Astrocyte (in vitro differentiated cells and primary cell): ENCODE measurements at places on chromosomes 6 and 20.

GRCh38 chr6:80133020-80133419, 26.5 kb downstream of the BCKDHB start:
- DNase-seq: peak; percentile 50

GRCh38 chr20:45318948-45319347, 10.8 kb upstream of the MATN4 start:
- DNase-seq: no peak

DNA sequence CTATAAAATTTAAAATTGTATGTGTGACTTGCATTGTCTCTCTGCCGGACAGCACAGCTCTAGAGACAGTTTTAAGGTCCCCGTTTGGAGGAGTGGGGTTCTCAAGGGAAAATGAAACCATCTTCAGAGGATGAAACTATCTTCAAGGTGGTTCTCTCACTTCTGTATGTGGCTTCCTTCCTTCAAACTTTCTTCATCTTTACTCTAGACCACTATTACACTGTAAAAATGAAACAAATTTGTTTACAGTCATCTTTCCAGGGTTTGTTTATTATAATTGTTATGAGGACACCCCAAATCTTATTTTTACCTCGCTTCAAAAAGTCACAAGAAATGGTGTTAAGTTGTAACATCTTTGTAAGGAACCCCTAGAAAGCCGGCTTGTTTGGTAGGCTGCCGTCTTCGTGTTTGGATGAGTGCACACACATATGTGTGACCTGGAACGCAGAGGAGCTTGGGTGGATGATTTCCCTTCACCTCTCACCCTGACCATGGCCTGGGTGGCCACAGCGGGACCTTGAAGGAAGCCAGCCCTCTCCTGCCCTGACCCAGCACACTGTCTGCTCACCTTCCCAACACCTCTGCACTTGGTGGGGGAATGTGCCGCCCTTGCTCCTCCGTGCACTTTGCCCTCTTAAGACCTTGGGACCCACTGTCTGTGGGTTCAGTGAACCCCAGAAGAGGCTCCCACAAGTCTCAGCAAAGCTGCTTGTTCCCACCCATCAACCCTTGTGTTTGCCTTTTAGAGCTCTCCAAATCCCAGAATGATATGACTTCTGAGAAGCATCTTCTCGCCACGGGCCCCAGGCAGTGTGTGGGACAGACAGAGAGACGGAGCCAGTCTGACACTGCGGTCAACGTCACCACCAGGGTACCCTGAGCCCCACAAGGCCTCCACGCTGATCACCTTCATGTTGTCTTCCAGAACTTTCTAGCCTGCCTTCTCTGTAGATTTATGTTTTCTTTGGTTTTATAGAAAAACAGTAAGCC, 67.8 kb downstream of the SYTL3 start:
- no peak for DNase-seq

DNA sequence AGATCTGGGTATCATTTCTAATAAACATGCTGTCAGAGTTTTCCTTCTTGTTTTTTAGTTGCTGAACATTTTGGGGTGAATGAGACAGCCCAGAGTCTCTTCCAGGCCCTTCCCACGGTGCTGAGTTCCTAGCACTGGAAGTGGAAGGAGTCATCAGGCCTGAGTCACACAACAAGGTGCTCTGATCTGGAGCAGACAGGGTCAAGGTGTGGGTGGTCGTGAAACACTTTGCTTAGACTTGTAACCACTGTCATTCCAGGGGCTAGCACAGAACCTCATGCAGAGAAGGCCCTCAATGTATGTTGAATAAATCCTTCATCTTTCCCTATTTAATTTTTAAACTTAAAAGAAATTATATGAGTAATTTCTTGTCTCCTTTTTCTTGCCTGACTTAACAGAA, 60.6 kb downstream of the TXLNB start:
- DNase-seq: peak; percentile 44

GRCh38 chr20:43835944-43836508, 78.6 kb upstream of the TOX2 start:
- no peak for DNase-seq

DNA sequence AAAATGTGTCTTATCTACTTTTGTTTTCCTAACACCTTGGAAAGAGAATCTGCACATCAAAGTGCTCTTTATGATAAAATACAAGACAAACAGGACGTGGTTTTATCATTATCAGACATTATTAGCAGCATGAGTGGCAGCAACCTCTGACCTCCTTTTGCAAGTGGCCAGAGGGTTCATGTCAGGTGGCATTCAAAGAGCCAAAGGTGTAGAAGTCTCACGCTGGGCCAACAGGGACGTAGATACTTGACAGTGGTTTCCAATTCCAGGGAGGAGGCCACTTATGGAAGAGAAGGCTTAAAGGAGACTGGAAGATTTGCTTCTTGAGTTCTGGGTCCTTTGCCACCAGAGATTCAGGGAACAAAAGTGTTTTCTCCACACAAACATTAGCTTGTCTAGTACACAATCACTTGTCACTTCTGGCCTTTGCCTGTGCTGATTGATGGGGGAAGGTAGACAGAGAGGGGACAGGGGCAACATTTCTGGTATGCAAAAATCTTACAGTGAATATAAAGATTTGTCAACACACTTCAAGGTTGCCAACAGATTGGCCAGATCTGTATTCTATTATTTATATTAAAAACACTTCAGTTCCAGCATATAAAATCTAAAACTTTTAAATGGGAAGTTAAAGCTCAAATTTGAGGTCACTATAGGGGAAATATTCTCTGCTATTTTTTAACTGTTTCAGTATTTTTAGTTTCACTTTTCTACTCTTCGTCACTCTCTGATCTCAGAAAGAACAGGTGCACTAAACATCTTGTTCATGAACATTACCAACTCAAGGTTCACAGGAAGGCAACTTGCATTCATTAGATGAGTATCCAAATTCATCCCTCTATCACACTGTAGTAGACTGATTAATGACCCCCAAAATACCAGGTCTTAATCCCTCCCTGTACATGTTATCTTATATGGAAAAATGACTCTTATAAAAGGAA, 52.1 kb upstream of the FBXO30 start:
- no peak for DNase-seq

DNA sequence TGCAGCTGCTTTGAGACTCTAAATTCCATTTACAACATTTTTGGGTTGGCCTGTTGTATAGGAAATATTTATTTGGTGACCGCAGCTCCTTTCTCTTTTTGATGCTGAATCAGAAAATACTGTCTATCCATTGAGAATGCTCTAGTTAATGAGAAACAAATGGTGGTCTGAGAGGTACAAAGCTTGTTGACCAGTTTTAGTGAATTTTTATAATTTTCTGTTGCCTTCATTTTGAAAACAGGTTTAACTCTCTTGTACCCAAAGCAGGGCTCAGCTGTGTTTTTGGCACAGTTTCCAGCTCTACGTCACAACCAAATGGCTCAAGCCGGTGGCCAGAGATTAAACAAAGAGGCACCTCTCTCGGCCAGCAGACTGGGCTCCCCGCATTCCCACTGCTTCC, 113.2 kb downstream of the FNDC1 start:
- DNase-seq: no peak

GRCh38 chr20:14441201-14441600, 103.8 kb upstream of the FLRT3 start:
- DNase-seq: no peak

DNA sequence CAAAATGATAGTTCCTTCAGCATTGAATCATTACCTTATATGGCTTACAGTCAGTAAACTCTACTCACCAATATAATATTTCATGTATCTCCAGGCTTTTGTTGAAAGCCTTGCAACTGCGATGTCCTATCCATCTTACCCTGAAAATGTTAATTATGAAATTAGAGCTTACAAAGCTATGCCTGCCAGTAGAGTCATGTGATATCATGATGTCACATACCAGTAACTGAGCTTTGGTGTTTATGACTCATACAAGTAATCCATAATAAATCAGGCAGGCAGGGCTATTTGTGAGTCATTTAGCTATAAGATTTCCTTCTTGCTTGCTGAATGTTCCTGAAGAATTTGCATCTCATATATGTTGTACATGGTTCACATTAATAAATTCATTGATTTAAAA, 44.9 kb upstream of the FAM83B start:
- DNase-seq: peak; percentile 86

DNA sequence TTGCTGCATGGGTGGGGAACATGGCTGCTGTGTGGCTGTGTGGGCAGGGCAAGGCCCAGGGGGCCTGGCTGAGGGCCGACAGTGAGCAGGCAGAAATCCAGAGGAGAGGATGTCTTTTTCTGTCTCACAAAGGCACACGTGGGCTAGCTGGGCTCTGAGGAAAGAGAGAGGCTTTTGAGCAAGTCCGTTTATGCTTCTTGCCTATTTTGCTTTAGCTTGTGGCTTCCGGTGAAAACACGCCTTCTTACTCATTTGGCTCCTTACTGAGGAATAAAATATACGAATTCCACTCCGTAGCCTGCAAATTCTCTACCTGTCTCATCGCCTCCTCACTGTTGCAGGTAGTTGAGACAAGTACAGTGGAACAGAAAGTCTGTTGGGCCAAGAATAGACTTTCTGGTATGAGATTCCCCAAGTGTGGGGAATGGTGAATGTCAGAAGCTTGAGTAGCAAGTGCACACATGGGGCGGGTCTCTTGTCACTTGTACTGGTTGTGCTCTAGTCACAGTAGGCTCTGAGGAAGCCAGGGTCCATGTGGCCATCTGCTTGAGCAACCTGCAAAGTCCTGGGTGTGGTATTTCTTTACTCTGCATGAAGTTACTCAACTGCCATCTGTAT, 28.4 kb downstream of the WRNIP1 start:
- DNase-seq: peak; percentile 32

DNA sequence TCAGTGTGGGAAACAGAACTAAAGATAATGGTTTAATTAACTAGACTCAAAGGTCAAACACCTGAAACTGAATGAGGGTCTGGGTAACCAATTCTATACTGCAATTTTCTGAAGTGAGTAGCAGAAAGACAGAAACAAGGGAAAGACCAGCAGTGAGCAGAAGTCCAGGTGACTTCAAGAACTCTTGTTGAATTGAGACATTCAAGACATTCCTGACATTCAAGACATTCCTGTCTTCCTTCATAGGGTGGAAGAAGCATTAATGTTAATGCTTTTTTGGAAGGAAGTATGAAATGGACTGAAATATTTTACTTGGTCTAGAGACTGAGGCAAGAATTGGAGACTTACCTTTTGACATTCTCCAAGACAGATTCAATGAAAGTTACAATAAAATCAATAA, 529.9 kb upstream of the MMS22L start:
- DNase-seq: peak; percentile 26

- DNase-seq: peak; percentile 57
Measured at GRCh38 chr6:17429383-17430061, 36.1 kb downstream of the CAP2 start.

GRCh38 chr6:129516005-129516404, 194.0 kb downstream of the ARHGAP18 start:
- DNase-seq: peak; percentile 5

- DNase-seq: peak; percentile 26
Measured at GRCh38 chr6:133512410-133513016, 271.4 kb downstream of the EYA4 start.

DNA sequence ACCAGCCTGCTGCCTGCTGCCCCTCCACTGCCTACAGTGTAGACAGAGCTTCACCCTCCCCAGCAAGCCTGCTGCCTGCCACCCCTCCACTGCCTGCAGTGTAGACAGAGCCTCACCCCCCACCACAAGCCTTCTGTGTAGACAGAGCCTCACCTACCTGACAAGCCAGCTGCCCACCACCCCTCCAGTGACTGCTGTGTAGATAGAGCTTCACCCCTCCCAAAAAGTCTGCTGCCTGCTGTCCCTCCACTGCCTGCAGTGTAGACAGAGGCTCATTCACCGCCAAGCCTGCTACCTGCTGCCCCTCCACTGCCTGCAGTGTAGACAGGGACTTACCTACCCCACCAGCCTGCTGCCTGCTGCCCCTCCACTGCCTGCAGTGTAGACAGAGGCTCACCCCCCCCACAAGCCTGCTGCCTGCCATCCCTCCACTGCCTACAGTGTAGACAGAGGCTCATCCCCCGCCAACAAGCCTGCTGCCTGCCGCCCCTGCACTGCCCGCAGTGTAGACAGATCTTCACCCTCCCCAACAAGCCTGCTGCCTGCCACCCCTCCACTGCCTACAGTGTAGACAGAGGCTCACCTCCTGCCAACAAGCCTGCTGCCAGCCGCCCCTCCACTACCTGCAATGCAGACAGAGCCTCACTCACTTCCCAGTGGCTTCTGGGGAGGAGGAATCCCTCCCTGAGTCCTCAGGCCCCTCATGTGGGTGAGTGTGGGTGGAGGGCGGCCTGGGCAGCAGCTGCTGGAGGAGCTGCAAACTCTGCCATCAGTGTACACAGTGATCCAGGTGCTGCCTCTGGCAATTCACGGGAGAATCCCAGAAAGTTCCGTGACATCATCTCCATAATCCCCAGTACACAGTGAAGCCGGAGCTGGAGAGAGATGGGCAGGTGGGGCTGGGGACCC, 140.9 kb downstream of the DLL1 start:
- DNase-seq: no peak

GRCh38 chr6:111462770-111463391, 20.1 kb downstream of the REV3L start:
- DNase-seq: peak; percentile 77

DNA sequence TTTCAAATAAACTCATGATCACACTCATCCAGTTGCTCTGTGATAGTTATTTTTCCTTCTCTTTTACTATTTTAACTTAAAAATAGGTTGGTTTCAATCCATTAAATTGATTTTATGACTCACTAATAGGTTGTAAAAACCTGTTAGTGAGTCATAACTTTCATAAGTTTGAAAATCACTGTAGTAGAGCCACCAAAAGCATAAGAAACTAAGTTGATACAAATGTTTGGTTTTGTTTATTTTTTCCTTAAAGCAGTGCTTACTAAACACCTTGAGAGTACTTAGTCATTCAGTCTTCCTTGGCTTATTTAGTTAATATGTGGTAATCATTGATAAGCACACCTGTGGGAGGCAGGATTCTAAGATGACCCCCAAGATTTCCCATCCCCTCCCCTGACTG, 312.1 kb upstream of the MAN1A1 start:
- DNase-seq: no peak

- DNase-seq: peak; percentile 54
Measured at GRCh38 chr6:163001330-163001729, 273.6 kb downstream of the PACRG start.

DNA sequence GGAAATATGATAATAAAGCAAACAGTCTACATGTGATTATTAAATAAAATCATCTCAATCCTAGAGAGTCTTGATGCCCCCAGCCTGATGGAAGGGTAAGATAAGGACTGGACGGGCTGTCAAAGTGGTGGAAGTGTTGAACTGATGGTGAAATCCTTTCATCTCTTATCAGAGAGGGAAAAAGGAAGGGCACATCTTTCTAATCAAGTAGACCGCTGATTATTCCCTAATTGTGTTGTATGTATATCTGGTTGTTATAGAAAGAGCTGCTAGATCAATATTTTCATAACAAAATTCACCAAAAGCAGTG, 184.5 kb downstream of the PDE7B start:
- DNase-seq: no peak

GRCh38 chr6:134240665-134241431, 77.1 kb downstream of the SGK1 start:
- no peak for DNase-seq

DNA sequence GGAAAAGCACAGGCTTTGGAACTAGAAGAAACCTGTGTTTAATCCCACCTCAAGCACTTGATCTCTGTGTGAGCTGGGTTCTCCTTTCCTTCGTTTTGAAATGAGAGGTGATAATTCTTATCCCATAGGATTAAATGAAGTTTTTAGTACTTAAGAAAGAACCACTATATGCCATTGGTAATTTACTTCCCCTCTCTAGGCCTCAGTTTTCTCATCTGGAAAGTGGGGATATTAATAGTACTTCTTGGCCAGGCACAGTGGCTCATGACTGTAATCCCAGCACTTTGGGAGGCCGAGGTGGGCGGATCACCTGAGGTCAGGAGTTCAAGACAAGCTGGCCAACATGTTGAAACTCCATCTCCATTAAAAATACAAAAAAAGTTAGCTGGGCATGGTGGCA, 14.1 kb downstream of the REM1 start:
- DNase-seq: no peak
